ENCODE measurements at places on chromosomes 2 and 18.

DNA sequence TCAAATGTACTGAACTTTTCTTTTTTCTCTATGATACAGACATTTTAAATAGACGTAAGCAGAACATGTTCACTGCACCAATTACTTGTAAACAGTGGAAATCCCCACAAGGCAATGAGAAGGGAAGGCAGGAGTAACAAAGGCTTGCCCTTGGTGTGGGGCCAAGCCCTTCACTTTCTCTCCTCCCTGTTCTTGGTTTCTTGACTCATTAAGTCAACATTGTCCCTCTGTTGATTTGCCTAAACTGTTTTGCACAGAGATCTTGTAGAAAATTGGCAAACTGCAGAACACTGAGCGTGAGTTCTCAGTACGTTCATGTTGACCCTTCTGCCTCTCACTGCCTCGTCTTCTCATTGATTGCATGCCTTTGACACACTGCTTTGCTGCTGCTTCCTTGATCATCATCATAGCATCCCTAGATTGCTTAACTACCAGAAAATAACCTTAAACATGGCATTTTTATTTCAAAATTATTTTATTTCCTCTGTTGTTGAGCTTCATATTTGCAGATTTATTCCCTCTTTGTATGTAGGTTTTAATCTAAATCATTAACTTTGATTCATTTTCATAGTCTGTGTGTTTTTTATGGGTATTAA is 257.7 kb downstream of the PTGR3 start:
- no peak for DNase-seq

GRCh38 chr2:21230140-21230539 is 106.4 kb downstream of the TDRD15 start:
- DNase-seq = no peak

- no peak for DNase-seq
These were observed 485.4 kb upstream of the SLC8A1 start for GRCh38 chr2:40937284-40937683.

- no peak for DNase-seq
These were observed 52.2 kb downstream of the NRP2 start for GRCh38 chr2:205734436-205735037.

DNA sequence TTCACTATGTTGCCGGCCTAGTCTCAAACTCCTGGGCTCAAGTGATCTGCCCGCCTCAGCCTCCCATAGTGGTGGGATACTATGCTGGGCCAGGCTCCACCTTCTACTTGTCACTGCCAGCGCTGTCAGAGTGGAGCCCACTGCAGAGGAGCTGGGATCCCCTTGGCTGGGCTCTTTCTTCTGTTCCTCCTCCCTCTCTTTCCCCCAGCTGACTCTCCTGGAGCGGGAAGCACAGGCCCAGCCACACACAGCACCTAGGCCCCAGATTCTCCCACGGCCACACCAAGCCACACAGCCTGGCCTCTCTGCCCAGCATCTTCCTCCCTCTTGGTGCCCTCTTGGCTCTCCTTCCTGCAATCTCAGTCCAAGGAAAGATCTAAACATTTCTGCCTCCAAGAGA is 3.7 kb upstream of the GAREM2 start:
- DNase-seq = no peak

DNA sequence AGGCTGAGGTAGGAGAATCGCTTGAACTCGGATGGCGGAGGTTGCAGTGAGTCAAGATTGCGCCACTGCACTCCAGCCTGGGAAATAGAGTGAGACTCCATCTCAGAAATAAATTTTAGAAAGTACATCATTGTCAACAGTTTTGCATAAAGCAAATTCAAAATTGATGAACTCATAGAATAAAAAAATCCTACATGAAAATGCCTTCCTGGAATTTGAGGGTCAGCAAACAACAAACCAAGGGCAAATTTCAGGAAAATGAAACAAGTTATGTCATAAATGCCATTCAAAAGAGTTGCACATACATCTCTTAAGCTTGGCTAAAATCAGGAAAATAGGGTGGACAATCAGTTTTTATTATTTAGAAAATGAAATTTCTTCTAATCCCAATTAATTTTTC is 45.1 kb downstream of the COL5A2 start:
- DNase-seq = no peak

DNA sequence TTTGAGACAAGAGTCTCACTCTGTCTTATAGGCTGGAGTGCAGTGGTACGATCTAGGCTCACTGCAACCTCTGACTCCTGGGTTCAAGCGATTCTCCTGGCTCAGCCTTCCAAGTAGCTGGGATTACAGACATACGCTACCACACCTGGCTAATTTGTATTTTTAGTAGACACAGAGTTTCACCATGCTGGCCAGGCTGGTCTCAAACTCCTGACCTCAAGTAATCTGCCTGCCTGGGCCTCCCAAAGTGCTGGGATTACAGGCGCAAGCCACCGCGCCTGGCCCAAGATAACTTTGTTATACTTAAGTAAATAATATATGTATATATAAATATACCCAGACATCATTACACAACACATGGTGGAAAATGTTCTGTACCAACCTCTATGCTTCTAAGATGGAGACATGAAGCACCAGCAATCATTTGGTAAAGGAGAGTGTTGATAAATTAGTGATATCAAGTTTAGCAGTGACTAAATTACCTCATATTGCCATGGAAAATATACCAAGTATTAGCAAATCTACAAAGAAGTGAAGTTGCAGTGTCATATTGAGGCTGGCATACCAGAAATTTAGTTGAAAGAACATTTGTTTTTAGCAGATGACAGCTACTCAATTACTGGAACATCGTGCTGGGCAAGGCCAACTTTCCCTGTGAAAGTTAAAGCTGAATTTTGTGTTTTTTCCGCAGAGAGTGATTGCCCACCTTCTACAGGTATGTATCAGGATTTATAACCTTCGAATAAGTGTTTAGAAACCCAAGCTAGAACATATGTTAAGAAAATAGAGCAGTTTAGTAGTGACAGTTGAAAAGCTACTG is 177.7 kb downstream of the MYCN start:
- DNase-seq = no peak

- DNase-seq = no peak
These were observed 59.9 kb upstream of the SPAG16 start for GRCh38 chr2:213224366-213224765.

- DNase-seq = peak; percentile 27
These were observed 18.8 kb downstream of the TEX44 start for GRCh38 chr2:231611273-231612108.

DNA sequence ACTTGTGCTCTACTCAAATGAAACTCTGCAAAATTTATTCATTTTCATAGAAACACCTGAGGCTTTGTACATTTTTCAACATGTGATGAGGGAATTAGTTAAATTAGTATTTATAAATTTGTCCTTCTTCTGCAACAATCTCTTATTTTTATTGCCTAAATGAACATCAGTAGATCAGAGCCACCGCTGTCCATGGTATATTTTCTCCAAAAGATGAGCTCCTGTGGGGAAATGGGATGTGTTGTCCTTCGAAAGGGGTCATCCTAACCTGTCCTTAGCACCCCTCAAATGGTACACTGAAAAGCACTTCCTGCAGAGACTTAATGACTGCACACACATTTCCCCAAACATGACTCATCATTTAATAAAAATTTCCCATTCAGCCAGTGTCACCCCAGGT is 714.6 kb downstream of the MBD2 start:
- no peak for DNase-seq

DNA sequence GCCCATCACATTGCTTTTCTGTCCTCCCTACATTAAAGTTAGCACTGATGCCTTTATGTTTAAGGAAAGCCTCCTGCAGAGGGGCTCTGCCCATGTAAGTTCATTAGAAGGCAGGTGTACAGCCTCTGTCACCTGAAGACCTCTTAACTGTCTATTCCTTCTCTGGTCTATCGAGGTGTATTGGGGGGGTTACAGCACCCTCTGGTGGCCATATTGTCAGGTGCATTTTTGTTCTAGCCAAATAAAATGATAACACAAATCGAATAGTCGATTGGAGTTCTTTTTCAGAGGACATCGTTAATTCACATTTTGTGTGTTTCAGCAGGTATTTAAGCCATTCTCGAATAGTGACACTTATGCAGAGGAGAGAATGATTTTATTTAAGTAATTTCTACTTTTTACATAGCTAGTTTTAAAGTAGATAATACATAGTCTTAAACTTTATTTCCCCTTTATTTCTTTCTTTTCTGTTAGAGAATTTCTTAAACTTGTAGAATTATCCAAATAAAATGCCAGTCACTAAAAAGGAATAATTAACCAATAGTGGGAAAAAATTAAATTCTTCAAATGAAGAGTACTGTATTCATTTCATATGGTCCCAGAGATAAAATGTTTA is 136.8 kb downstream of the NEDD4L start:
- DNase-seq = no peak

- no peak for DNase-seq
These were observed 52.6 kb downstream of the ITGB1BP1 start for GRCh38 chr2:9370746-9371145.

DNA sequence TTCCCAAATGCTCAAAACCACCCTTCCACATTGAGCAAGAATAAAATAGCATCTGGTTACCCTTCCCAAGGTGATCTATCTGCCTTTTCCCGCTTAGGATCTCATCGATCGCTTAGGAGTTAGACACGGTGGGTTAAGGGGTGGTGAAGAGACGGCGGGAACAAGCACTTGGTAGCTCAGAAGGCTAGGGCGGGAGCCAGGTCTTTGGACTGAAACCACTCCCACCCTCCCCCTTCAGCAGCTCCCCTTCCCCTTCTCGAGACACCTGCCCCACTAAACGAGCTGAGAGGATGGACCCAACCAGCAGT is 513 bp downstream of the THOC1 start:
- DNase-seq = no peak

- no peak for DNase-seq
These were observed 358.4 kb upstream of the SALL3 start for GRCh38 chr18:78621141-78621755.

DNA sequence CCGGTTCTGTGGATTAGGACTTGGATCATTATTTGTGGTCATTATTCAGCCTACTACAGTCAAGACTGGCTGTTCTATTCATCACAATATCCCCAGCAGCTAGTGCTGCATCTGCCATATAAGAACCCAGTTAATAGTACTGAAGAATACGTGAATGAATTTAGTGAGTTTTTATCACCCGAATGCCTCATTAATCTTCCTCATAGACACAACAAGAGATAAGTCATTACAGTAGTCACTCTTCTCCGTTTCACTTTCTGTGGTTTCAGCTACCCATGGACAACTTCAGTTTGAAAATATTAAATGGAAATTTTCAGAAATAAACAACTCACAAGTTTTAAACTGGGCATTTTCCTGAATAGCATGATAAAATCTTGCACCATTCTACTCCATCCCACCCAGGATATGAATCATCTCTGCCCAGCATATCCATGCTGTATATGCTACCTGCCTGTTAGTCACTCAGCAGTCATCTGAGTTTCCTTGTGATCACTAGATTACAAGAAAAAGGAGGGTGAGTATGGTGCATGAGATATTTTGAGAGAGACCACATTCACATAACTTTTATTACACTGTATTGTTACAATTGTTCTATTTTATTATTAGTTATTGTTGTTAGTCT is 363.7 kb upstream of the CHAC2 start:
- no peak for DNase-seq

GRCh38 chr2:86194751-86195054 is 559 bp downstream of the IMMT start:
- no peak for DNase-seq

DNA sequence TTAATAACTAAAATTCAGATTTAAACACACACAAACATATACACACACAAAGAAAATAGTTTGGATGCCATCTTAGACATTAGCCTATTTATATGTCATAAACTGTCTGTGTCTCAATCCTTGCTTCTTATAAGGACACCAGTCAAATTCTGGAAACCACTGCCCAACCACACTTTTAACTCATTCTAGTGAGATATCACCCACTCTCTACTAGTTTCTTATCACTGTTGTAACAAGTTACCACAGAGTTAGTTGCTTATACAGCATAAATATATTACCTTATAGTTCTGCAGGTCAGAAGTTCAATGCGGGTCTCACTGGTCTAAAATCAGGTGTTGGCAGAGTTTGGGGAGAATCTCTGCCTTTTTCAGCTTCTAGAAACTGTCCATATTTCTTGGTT is 239.1 kb downstream of the MTX2 start:
- no peak for DNase-seq

GRCh38 chr18:11245879-11246278 is 96.5 kb upstream of the PIEZO2 start:
- no peak for DNase-seq

GRCh38 chr2:3644891-3645605 is 13.0 kb upstream of the ALLC start:
- no peak for DNase-seq

GRCh38 chr18:62420513-62421209 is 95.6 kb downstream of the TNFRSF11A start:
- DNase-seq = peak; percentile 49

- DNase-seq = no peak
These were observed 11.3 kb downstream of the PTPRN start for GRCh38 chr2:219297766-219298456.

GRCh38 chr2:207704671-207705070 is 6.8 kb upstream of the CCNYL1 start:
- no peak for DNase-seq

GRCh38 chr2:117492209-117492851 is 322.2 kb upstream of the DDX18 start:
- no peak for DNase-seq

GRCh38 chr2:41930807-41931566 is 116.8 kb upstream of the PKDCC start:
- DNase-seq = no peak

DNA sequence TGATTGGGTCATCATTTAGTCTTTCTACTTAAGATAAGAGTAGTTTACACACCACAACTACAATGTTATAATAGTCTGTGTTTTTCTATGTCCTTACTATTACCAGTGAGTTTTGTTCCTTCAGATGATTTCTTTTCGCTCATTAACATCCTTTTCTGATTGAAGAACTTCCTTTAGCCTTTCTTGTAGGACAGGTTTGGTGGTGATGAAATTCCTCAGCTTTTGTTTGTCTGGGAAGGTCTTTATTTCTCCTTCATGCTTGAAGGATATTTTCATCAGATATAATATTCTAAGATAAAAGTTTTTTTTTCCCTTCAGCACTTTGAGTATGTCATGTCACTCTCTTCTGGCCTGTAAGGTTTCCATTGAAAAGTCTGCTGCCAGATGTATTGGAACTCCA is 38.0 kb upstream of the SLC16A14 start:
- DNase-seq = no peak

GRCh38 chr18:54388203-54389142 is 30.8 kb downstream of the C18orf54 start:
- no peak for DNase-seq

Data from stimulated activated CD8-positive, alpha-beta memory T cell treated with anti-CD3 and anti-CD28 coated beads, Interleukin-12 subunit alpha, Interleukin-12 subunit beta, amount 100 ng/mL, for 4 hours (primary cell).